Activated CD4-positive, alpha-beta memory T cell treated with anti-CD3 and anti-CD28 coated beads, Interleukin-2, amount 10 ng/mL, durations not matched to agents 7 days and 5 days (primary cell): ENCODE measurements at places on chromosomes 5 and 9. TPM values are rescaled to one million over a fixed set of nuclear protein-coding genes. Genes with fewer than 3 reads are reported as not detected.

- DNase-seq: no peak
These were observed 232.4 kb downstream of the PCSK1 start for GRCh38 chr5:96200641-96201040.

- DNase-seq: no peak
These were observed 4.7 kb upstream of the SLC2A6 start for GRCh38 chr9:133483611-133484010.

- DNase-seq: no peak
These were observed 220.6 kb upstream of the MAP3K1 start for GRCh38 chr5:56594792-56595191.

GRCh38 chr5:139104577-139105276, 93.4 kb downstream of the SIL1 start:
- no peak for DNase-seq

ACTBL2 gene
- total RNA-seq: not detected
